ENCODE measurements at places on chromosomes 11 and 22. TPM values are rescaled to one million over a fixed set of nuclear protein-coding genes. Genes with fewer than 3 reads are reported as not detected.

The HTR3A gene
- 1.5 TPM for polyA plus RNA-seq

The MAPK8IP2 gene
- 2.0 TPM for polyA plus RNA-seq

The LINC01488 gene
- polyA plus RNA-seq = not detected

The GTSE1 gene
- 0.49 TPM for polyA plus RNA-seq

The C11orf87 gene
- 0.01 TPM for polyA plus RNA-seq

The P2RY2 gene
- polyA plus RNA-seq = not detected

The CD44 gene
- 157 TPM for polyA plus RNA-seq

The MCAT gene
- 15.3 TPM for polyA plus RNA-seq

The MOV10L1 gene
- polyA plus RNA-seq = 0.79 TPM

The TRPM5 gene
- not detected for polyA plus RNA-seq

The MAML2 gene
- 8.7 TPM for polyA plus RNA-seq

The GDPD4 gene
- not detected for polyA plus RNA-seq

The CRACR2B gene
- polyA plus RNA-seq = 174 TPM

The EMID1 gene
- 1.3 TPM for polyA plus RNA-seq

The RAD9A gene
- 9.8 TPM for polyA plus RNA-seq

The PHLDB1 gene
- 31.5 TPM for polyA plus RNA-seq

The GLB1L2 gene
- 1.3 TPM for polyA plus RNA-seq

The NR1H3 gene
- 230 TPM for polyA plus RNA-seq

The OR51B5 gene
- polyA plus RNA-seq = not detected

The UNC93B1 gene
- 10.7 TPM for polyA plus RNA-seq

The UBQLNL gene
- 0.09 TPM for polyA plus RNA-seq

Measured in adipose tissue (tissue), 3 donors.